Stimulated activated CD4-positive, alpha-beta T cell treated with anti-CD3 and anti-CD28 coated beads, TNF-alpha, amount 100 ng/mL, for 48 hours (primary cell): ENCODE measurements at places on chromosomes 3 and 15.

GRCh38 chr3:10551821-10552630 is 46.6 kb upstream of the ATP2B2 start:
- peak; percentile 81 for DNase-seq

DNA sequence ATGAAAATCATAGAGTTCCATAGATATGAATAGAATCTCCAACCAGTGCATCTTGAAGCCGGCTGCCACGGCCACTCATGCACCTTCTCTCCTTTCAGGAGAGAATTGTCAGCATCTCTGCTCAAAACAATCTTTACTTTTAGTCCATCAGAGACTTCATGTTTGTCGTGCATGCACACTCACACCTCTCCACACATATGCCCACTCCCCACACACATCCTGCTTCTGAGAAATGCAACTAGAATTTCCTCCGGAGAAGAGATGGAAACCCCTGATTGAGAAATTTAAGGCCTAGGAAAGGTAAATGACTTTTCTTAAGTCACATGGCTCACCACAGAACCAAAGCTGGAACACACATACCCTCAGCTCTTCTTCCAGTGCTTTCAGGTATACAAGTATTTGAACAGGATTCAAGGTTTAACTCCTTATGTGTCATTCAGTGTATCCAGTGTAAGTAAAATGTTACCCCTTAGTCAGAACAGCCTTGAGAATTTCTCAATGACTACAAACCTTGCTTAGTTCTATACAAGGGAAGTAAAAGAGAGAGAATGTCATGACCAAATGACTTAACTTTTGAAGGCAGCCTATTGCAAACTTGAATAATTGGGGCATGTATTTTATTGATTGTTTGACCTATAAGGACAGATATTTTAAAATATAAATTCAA is 69.1 kb upstream of the TSEN2 start:
- DNase-seq = no peak

DNA sequence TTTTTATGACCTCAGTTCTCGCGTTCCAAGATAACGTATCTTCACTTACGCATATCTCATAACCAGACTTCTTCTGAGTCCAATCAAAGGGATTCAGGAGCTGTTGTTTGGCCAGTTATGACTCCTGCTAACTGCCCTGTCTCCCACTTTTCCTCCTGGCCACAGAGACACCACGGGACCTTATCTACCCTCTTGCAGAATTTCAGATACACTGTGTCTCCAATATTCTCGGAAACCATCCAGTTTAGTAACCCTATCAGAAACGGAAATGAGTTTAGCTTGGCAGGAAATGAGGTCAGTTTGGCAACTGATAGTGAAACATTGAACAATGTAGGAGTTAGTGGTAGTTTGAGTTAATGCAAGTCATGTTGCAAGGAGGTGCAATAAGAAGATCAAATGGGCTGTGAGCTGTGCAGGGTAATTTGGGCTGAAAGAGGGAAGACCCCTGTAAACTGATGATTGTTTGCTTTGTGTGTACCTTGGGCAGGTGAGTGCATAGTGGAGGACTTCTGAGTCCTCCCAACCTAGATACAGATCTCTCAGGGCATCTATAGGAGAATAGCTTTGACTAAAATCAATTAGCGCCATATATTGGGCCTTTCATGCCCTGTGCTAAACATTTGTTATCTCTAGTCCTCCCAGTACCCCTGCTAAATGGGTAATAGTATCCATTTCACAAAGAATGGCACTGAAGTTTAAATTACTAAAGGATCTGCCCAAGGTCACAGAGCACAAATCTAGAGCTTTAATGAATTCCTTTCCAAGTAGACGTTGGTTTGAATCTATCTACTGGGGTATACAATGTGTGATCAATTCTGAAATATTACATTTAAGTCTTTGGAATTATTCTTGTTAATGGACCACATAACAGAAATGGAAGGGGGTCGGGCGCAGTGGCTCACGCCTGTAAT is 41.3 kb upstream of the PIK3CB start:
- no peak for DNase-seq

DNA sequence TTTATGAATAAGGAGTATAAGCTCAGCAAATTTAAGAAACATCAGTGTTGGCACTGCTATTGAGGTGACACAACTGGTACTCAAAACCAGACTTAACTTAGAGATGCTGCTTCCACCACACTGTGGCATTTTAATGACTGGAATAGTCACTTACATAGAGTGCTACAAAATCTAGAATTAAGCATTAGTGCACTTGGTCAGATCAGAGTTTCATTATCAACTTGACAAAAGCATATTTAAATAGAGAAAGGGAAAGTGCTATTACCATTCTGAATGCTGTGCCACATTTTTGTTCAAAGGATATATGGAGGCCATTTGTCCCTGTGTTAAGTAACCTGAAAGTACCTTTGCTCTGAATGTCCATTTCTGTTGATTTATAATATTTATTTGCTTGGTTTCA is 800.7 kb upstream of the ALCAM start:
- DNase-seq = no peak

DNA sequence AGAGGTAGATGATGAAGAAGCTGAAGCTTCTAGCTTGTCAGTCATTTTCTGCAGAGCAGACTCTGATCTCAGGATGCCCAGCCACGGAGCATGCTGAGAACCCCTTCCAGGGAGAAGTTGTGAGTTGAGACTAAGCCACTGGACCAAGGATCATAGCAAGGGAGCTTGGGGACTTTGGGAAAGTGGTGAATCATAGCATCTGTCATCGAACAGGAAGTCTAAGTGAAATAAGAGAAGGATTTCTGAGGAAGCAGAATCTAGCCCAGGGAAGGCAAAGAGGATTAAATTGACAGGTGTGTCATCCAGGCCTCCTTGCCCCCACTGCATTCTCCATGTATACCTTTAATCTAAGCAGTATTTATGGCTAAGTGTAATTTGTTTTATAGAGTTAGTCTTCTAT is 71.8 kb upstream of the TMEM108 start:
- DNase-seq = no peak

- DNase-seq = no peak
Measured at GRCh38 chr3:45826908-45827307, 15.0 kb downstream of the LZTFL1 start.

DNA sequence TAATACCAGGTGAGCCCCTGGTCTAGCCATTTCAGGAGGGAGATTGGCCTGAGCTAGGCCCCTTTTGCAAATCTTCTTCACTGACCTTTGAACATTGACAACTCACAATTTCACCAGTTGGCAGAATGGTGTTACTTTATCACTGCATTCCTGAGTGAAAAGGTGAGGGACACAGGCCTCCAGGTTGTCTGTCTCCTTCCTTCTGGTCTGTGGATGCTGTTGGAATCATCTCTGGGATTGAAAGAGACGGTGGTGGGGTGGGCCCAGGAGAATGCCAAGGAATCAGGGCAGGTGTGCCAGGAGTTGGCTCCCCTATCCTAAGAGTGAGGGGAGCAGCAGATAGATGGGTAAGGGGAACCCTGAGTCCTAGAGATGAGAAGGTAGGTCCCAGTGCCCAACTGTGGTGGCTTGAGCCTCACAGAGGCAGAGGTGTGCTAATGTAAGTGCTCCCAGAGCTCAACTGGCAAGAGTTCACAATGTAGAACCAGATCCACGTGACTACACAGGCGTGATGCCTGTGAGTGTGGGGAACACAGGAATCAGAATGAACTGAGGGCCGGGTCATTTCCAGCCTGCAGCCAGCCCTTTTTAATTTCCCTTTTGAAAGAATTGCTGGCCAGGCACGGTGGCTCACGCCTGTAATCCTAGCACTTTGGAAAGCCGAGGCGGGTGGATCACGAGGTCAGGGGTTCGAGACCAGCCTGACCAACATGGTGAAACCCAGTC is 11.2 kb downstream of the C3orf62 start:
- DNase-seq = no peak

DNA sequence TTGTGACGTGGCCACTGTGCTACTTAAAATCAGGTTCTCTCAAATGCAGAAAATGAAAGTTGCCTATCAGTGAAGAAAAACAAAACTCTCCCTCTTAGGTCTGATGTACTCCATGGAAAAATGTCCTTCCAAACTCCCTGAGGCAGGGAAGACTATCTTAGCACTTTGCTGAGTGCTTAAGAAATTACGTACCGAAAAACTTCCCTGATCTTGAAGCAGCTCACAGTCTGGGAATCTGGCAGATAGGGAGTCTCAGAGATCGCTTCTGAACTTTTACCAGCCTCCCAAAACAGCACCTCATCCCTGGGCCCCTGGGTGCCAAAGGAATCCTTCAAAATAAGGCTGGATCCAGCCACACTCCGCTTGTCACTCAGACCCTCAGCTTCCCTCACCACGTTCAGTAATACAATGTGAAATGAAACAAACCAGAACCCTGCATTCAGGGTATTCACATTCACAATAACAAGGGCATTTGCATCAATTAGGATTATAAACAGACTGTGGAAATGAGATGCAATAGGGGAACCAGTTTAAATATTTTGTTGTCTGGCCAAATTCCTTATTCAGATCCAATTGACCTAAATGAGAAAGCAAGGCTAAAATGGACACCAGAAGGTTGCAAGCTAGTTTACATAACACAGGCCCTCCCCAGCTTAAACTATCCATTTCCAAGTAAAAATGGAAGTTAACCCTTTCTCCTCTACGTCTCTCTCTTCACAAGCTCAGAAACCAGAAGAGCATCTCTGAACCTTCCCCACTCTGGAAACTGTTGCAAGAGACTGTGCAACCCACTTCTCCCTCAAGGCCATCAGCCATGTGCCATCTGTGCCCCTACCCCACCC is 20.9 kb downstream of the OSBPL10 start:
- no peak for DNase-seq

DNA sequence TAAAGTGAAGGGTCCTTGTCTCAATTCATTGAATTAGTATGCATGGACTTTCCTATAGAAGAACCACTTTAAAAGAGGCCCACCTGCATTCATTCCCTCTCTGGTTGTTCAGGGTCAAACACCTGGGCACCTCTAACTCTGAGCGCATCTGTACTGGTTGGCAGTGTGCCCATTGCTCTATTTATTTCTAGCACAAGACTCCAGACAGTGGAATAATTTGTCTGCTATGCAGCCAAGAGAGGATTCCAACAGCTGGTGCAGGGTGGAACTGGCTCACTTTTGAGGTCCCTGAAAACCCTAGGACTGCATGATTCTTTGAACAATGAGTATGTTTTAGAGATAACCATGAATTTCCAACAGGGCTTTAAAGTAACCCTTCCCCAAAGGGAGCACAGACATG is 57.9 kb downstream of the CCDC33 start:
- no peak for DNase-seq

GRCh38 chr3:117433427-117433826 is 723.8 kb downstream of the TUSC7 start:
- DNase-seq = no peak

GRCh38 chr3:83524901-83525300 is 1433.9 kb upstream of the CADM2 start:
- no peak for DNase-seq

DNA sequence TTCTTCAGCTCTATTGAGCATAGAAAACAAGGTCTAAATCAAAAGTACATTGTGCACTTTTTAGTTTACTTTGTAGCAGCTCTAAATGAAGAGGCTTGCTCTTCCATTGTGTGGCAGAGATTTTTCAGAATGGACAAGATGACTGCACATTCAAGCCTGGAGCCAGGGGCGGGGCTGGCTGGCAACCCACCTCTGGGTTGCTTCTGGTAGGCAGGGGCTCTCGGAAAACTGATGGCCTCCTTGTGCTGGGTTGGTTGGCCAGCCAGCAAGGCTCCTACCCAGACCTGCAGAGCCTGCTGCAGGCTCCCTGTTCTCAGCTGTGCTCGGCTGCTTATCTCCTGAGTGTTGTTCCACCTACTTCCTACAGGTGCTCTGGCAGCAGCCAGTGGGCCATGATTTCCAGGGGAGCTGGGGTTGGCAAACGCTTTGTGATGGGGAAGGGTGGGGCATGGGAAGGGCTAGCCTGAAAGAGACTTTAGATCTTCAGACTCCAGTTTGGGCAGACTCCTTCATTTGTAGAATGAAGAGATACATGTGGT is 8.8 kb downstream of the BSN start:
- DNase-seq = no peak

DNA sequence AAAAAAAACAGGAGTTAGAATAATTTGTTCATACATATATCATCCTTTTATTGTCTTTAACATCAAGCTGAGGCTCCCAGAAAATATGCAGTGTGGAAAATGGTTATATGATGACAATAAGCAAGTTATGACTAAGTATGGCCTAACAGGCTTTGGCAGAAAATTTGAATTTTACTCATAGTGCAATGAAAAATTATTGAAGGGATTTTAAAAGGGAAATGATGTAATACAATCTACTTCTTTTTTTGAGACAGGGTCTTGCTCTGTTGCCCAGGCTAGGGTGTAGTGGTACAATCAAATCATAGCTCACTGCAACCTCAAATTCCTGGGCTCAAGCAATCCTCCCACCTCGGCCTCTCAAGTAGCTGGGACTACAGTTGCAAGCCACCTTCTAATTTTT is 78.7 kb downstream of the FAIM start:
- DNase-seq = no peak

DNA sequence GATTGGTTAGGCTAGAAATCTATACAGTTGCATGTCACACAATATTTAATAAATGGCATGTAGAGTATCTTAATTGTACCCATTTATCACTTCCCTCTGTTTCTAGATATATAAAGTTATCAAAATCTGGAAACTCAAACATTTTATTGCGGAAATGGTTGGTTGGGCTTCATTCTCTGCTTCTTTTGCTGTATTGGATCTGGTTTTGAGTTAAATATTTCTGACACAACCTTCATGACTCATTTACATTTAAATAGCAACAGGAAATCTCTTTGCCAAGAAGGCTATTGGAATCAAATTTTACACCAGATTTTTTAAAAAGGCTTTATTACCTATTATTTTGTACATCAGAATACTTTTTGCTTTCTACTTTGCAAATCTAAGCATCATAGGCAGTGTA is 153.8 kb downstream of the EBLN2 start:
- no peak for DNase-seq

DNA sequence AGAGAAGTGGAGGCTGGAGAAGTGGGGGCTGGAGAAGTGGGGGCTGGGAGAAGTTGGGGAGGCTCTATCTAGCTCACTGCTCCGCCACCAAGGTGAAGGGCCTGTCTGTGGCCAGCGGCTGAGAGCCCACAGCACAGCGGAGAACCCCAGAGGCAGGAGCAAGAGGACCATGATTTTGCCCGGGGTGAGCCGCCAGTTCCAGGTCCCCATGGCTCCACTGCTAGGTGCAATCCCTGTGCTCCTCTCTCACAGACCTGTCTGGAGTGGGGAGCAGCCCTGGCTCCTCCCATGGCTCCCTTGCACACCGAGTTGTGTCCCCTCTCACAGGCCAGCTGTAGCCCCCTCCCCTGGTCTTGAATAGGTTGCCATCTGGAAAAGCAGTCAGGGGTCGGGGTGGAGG is 4.7 kb upstream of the NRROS start:
- no peak for DNase-seq

GRCh38 chr15:60208709-60209108 is 189.1 kb downstream of the ANXA2 start:
- DNase-seq = no peak

- DNase-seq = no peak
Measured at GRCh38 chr3:37862219-37862902, 681 bp downstream of the CTDSPL start.

- no peak for DNase-seq
Measured at GRCh38 chr15:46365572-46365971, 730.7 kb downstream of the SQOR start.

GRCh38 chr3:146969356-146969755 is 364.2 kb upstream of the PLSCR5 start:
- no peak for DNase-seq
